Stimulated activated CD4-positive, alpha-beta T cell treated with anti-CD3 and anti-CD28 coated beads, Interleukin-15, amount 100 ng/mL, for 48 hours (primary cell): ENCODE measurements at places on chromosomes 11 and 22.

DNA sequence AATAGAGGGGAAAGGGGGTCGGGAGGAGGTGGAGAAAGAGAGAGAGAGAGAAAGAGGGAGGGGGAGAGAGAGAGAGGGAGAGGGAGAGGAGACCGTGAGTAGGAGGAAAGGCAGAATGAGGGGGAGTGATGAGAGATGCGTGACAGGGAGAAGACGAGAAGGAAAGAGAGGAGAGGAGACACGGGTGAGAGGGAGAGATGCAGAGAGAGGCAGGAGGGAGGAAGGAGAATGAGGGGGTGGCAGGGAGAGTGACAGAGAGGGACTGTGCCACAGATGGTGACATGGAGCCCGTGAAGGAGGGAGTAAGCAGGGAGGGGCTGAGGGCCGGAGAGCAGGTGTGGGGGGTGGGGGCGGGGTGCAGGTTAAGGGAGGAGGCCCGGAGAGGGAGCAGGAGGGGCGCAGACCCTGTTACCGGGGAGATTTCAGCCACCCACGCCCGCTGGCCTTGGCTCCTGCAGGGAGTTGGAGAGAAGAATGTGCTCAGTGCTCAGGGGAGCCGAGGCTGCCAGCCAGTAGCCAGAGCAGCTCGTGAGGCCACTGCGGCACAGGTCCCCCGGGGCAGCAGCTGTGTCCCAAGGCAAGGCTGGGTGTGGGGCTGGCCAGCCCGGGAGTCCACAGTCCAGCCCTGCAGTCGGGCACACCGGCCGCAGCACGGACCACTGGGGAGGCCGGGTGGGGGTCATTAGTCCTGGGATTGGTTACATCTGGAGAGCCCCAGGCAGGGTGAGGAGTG is at the start of gene SSTR3:
Gene SSTR3 (minus strand): TSS at position 304 of the 733 bp plus-strand sequence. CDS start 4,674 bp downstream, outside the sequence.
- DNase-seq = no peak

DNA sequence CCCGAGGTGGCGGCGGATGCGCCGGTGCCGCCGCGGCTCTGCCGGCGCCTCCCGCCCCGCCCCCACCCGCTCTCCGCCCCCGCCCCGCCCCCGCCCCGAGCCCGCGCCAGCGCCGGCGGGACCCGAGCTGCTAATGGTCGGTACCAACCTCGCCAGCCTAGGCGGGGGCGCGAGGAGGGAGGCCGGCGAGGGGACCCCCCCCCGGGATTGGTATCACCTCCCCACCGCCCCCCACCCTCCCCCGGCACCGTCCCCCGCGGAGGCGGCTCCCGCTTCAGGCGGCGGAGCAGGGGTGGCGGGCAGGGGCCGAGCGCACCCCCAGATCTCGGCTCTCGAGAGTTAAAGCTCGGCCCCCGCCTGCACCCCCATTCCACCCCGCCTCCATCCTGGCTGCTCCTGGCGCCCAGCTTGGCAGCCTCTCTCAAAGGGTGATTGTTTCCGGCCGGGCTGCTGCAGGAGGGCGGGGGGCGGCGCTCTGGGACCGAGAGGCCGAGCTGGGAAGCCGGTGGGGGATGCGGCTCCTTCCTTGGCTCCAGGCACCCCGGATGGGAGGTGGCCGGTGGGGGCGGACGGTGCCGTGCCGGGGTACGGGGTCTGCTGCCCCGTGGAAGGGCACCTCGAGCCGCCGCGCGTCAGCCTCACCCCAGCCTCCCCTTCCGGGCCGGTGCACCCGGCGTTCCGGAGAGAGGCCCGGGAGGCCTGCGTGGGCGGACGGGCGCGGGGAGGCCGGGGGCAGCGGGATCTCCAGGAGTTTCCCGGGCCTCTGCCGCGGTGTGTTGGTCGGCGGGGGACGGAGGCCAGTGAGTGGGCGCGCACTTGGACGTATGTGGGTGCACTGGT is at the start of gene B3GAT1:
Gene B3GAT1 (minus strand): TSS at position 40 of the 840 bp plus-strand sequence. CDS start 24,583 bp downstream, outside the sequence.
- no peak for DNase-seq

GRCh38 chr11:93659841-93660240 is 1.6 kb upstream of the CEP295 start:
- DNase-seq = no peak

GRCh38 chr22:36053242-36054147 is 24.9 kb upstream of the RBFOX2 start:
- no peak for DNase-seq

- DNase-seq = no peak
These were observed at the start of gene LARGE1 for GRCh38 chr22:33920197-33920540. TSS of gene LARGE1 (minus strand) at chr22:33920476.

DNA sequence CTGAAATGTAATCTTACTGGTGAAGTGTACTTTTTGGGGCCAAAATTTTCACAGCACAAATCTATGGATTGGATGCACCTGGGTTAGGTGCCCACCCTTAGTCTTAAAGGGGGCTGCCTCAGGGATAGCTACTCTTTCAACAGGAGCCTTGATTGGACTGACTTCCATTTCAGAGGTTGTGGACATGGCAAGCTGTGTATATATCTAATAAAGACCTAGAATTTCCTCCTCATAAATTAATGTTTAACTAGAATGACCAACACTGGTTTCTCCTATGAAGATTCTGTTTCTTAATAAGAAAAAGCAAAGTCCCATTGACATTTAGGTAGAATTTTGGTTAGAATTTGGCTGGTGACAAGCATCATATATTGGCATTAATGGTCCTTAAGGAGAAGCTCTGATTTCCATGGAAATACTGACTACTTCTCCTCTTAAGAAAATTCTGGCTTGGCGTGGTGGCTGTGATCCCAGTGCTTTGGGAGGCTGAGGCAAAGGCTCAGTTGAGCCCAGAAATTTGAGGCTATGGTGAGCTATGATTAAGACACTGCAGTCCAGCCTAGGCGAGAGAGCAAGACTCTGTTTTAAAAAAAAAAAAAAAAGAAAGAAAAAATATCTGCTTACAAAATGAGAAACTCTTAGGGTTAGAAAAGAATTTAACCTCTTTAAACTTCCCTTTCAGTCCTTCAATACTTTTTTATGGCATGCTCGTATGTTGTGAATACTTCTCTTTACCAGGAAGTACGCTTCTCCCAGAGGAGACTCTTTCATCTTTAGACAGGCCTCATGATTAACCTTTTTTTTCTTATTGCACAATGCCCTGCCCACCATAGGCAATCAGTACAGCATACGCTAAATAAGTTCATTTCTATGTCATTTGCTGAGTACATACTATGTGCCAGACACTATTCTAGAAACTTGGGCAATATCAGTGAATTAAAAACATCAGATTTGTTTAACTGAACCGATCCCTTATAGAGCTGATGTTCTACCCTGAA is 77.2 kb downstream of the PRR5L start:
- DNase-seq = no peak

DNA sequence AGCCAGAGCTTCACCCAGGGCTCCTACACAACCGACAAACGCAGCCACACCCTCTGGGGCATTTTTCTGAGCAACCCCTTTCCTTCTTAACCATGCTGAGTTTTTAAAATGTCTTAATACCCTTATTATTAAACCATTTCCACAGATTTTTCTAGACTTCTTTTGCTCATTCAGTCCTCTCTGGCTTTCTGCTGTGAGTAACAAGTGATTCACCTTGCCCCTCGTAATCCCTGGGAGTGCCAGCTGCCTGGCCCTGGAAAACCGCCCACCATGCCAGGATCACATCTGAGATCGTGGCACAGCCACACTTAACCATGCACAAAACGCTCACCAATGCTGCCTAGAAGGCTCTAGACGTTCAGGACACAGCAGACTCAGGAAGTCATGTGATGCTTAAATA is 25.4 kb downstream of the YPEL1 start:
- DNase-seq = no peak

DNA sequence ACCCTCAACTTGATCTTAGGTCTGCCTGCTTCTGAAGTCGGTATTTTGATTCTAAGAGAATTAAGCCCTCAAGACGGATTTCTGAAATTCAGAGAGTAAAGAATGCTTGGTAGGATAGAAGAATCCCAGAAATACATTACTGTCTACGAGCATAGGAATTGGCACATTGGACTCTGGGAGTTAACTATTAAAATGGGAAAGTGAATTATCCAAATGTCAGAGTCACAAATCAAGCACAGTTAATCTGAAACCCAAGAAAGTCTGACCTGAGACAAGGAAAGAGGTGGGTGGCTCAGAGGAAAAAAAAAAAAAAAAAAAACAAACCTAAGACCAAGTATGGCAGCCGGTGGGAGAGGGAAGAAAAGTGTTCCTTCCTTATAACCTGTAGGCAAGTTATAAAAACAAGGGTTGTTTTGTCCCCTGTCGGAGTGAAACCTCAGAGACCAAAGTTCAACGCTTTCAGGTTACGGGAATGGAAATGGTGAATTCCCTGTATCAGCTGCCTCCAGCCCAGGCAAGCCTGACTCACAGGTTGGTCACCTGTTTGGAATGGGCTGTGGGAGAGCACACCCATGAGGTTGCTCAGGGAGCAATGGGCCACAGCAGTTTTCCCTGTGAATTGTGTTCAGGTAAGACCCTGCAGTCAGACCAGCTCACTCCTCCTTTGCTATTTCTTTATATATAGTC is 139.0 kb downstream of the ETS1 start:
- DNase-seq = no peak

DNA sequence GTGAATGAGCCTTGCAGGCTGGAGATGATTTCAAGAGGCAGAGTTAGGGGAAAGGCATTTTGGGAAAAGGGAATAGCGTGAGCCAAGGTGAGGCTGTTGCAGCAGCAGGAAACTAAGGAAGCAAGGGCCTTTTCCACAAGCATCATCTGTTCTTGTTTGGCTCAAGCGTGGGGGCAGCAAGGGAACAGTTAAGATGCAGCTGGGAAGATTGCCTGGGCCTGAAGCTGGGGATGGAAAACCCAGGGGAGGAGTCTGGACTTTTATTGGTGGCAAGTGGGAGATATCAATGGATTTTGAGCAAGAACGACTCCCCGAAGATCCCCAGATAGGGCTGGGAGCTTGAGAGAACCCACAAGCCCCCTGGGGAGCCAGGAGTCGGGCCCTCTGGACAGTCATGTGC is 27.3 kb upstream of the PICK1 start:
- no peak for DNase-seq

- no peak for DNase-seq
These were observed at the start of gene BRD1 for GRCh38 chr22:49827853-49828598. TSS of gene BRD1 (minus strand) at chr22:49827873. CDS start at chr22:49824317, 3,556 bp downstream.

DNA sequence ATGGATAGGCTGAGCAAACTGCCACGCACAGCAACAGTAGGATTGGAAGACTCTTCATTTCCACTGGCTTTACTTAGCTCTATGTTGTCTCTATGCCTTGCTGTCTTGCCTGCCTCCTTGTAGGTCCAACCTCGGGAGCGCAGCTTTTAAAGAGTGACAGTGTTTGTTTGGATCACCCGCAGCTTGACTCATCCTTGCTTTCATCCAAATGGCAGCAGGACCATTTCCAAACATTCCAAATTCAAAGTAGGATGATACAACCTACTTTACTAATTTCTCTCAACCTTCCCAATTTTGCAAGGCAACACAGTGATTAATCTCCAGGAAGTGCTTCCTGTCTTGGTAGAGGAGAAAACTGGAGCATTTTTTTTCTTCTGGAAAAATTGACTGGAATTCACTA is at the start of gene MMP3:
Gene MMP3 (minus strand): TSS at position 121 of the 400 bp plus-strand sequence. CDS start 63 bp downstream, at position 58.
- no peak for DNase-seq

DNA sequence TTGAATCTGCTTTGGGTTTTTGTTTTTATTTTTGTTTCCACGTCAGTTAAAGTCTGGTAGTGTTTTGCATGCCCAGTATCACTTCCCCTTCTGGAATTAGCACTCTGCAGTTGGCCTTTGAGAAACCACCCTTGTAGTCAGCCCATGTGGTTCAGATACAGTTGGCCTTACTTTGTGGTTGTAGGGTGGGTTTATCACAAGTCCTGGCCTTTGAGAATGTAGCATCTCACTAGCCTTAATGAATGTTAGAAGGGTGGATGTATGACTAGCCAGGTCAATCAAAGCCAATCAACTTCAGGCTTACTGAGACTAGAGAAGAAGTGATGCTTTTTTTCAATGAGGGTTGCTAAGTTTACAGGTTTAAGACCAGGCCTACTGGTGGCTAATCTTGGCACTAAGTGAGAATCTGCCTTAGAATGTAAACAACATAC is 19.8 kb downstream of the ARL14EP start:
- DNase-seq = no peak

GRCh38 chr22:26990503-26991189 is 333.3 kb downstream of the MIAT start:
- no peak for DNase-seq
